Stimulated activated CD8-positive, alpha-beta memory T cell treated with anti-CD3 and anti-CD28 coated beads, Interleukin-15, amount 100 ng/mL, for 24 hours (primary cell): ENCODE measurements at places on chromosomes 2 and 18.

DNA sequence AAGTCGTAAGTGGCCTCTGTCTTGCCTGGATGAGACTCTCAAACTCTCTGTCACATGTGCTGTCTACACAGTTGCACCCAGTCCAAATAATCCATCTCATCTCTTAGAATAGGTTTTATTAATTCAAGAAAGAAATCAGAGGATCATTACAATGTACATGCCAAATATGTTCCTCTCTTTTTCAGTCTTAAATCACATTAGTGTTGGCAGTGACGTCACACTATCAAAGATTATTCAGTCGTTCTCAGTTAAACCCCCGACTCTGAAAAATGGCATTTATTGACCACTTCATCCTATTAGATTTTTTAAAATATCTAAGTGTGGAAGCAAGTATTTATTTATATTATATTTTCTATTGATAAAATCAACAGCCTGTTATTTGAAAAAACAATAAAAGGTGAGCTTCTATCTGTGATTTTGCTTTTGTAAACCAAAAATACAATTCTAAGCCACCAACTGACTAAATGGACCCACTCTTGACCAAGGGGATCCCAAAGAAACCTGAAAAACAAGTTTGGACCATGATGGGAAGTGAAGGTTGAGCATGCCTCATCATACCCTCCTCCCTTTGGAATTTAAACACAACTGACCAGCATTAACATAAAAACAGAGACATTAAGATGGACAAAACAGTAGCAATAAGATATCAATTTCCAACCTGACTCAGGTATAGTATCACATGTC lies 1894.4 kb upstream of the LRRTM1 start:
- DNase-seq: no peak

- DNase-seq: no peak
These were observed 129.2 kb downstream of the ALPK2 start for GRCh38 chr18:58499527-58500221.

GRCh38 chr2:240303896-240304745 lies 131.3 kb upstream of the GPC1 start:
- DNase-seq: no peak

DNA sequence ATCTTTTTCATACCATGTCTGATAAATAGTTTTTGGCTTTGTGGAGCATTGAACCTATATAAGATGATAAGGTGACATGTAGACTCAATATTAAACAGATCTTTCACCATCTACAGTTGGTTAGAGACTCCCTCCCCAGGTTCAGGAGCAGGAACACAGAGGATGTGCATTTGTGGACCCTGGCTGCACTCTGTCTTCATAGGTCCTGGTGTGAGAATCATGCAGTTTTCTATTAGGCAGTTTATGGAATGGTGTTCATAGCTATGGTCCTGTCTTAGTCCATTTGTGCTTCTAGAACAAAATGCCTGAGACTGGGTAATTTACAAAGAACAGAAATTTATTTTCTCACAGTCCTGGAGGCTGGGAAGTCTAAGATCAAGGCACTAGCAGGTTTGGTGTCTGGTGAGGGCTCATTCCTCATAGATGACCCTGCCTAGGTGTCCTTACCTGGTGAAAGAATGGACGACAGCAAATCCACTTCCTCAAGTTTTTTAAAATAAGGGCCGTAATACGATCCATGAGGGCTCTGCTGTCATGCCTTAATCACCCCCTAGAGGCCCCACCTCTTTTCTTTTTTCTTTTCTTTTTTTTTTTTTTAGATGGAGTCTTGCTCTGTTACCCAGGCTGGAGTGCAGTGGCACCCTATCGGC lies 35.3 kb upstream of the FAM98A start:
- no peak for DNase-seq

DNA sequence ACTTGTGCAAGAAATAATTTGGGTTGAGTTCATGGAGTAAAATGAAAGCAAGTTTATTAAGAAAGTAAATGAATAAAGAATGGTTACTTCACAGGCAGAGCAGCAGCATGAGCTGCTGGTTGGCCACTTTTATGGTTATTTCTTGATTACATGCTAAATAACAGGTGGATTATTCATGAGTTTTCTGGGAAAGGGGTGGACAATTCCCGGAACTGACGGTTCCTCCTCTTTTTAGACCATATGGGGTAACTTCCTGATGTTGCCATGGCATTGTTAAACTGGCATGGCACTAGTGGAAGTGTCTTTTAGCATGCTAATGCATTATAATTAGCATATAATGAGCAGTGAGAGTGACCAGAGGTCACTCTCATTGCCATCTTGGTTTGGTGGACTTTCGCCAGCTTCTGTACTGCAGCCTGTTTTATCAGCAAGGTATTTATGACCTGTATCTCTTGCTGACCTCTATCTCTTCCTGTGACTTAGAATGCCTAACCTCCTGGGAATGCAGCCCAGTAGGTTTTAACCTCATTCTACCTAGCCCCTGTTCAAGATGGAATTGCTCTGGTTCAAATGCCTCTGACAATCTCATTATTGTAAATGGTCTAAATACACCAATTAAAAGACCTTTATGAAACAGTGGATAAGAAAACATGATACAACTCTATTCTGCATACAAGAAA lies 114.1 kb upstream of the FIGN start:
- no peak for DNase-seq

GRCh38 chr2:22282916-22283315 lies 1102.1 kb upstream of the KLHL29 start:
- no peak for DNase-seq

DNA sequence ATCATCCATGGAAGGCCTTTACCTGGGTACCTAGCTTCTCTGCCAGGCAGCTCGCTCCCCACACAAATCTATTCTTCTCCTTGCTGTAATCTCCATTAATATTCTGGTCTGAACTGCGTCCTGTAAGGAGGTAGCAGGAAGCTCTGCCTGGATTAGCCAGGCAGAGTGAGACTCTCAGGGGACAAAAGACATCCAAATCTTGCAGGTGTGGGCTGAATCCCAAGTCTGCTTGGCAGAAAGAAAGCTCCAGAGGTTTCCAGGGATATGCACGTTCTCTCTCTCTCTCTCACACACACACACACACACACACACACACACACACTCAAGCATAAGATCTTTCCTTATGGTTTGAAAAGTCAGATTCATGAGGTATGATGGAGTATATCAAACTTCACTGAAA lies 66.5 kb downstream of the THNSL2 start:
- DNase-seq: no peak

DNA sequence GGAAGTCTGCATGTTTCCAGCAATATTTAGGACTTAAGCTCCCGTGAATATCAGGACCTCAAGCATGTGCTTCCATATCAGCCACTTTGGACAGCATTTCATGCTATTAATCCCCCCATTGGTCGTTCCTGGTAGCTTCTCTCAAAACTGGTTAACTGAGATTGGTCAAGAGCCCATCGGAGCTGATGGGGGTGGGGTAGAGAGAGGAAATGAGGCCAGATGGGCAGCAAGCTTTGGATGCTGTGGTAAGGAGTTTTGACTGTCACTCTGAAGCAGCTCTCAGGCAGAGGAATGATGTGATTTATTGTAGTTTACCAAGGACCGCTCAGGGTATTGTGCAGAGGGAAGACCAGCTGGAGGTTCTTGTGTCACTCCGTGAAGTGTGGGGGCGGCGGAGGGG lies 81.8 kb downstream of the FAM168B start:
- DNase-seq: no peak

DNA sequence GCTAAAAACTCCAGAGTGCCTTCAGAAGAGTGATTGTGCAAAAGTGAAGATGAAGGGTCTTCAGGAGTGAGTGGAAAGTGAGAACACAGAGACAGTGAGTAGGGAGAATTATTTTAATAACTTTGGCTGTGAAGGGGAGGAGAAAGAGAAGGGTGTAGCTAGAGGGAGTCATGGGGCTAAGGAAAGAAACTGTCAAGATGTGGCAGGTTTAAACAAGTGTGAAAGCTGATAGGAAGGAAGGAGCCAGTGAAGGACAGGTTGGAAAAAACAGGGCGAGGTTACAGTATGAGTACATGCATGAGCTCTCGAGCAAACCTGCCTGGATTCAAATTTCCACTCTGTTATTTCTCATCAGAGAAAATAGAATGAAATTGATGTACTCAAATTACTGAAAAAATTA lies 17.8 kb downstream of the IL1F10 start:
- DNase-seq: no peak

GRCh38 chr2:63788071-63788470 lies 53.6 kb upstream of the UGP2 start:
- no peak for DNase-seq

DNA sequence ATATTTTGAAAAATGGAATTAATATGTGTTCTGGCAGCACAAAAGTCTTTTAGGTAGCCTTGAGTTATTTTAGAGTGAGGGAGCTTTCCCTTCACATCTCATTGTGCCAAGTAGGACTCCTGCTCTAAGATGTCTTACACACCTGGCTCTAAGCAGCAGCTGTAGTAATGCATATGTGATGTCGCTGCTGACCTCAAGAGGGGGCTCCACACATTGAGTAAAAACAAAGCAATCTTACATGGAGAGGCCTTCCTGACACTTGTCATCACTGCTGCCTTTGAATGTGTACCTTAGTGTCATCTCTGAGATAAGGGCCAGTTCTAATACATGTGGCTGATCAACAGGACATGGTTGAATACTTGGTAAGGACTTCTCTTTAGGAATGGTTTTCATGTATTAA lies 75.8 kb downstream of the ACTR3 start:
- DNase-seq: no peak

DNA sequence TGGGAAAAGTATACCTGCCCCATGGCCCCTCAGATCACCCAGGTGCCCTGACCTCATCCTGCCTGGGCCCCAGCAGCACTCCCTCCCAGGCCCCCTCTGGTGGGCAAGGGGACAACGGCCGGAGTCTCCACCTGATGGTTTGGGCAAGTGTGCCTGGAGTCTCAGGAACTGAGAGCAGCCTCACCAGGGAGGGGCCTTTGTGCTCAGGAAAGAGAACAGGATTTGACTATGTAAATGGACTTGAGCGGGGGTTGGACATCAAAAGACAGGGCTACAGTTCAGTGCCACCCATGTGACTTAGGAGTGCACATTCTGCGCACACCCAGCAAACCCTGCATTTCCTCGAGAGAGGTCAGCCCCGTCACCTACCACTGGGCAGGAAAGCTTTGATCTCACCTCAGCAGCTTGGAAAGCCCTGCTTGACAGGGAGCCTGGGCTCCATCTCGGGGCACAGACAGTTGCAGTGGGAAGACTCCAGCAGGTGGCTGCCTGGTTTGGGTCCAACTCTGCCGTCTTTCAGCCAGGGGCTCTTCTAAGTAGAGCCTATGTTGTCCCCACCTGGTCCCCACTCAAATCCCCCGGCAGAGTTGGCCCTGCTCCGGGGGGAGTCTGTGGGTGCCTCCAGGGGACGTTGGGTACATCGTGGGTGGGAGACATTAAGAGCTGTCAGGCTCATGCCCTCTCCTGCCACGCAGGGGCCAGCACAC lies 3.3 kb downstream of the INPP5D start:
- DNase-seq: no peak

DNA sequence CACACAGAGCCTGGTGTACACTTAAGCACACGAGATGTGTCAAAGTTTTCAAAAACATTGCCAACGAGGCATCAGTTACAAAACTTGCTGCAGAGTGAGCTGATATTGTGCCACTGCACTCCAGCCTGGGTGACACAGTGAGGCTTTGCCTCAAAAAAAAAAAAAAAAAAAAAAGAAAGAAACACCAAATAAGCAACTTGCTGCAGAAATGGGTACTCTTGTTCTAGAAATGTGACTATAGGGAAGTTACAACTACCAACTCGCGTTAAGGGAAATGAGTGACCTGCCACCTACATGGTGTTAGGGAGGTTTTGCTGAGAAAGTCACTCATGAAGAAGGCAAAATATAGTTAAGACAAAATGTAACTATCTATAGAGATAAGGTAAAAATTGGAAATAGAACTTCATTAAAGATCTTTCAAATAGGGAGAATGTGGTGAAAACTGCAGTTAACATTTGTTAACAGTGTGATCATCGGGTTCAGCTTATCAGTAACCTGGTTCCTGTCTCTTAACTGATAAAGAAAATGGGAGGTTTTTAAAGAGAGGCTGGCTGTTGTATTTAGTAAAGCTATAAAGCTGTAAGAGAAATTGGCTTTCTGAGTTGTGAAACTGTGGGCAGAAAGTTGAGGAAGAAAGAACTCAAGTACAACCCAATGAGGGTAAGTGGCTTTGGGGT lies at the start of gene IL1RL1:
Gene IL1RL1 (plus strand): TSS at position 600 of the 677 bp plus-strand sequence. CDS start 26,702 bp downstream, outside the sequence.
- no peak for DNase-seq

DNA sequence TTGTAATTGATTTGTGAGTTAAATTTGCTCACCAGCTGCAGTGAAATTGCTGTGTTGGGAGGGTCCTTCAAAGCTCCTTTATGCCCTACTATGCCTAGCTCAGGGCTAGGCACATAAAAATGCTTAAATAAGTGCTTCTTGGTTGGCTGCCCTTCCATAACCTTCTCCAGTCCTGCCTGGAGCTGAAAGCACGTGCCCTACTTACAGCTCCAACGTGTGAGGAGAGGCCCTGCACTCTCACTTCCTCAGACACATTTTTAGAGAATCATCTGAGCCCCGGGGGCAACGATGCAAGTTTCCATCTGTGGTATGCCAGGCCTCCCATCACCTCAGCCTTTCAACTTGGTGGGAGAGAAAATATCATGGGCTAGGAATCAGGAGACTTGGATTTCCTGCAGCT lies 202.7 kb downstream of the BCL11A start:
- no peak for DNase-seq

GRCh38 chr2:171579481-171579880 lies 57.2 kb downstream of the CYBRD1 start:
- no peak for DNase-seq
